Astrocyte of the spinal cord (primary cell): ENCODE measurements at places on chromosomes 13 and 19.

- DNase-seq: no peak
Observed at GRCh38 chr13:20035130-20035529, 76.6 kb downstream of the ZMYM2 start.

- DNase-seq: peak; percentile 2
Observed at GRCh38 chr13:46211116-46211482, 629 bp upstream of the LRRC63 start.

- DNase-seq: no peak
Observed at GRCh38 chr13:103810026-103810425, 743.8 kb upstream of the SLC10A2 start.

- DNase-seq: no peak
Observed at GRCh38 chr13:47289567-47289966, 392.7 kb upstream of the HTR2A start.

- peak; percentile 38 for DNase-seq
Observed at GRCh38 chr19:16327911-16328823, 3.5 kb downstream of the KLF2 start.
